NCI-H510A (cell line): ENCODE measurements at places on chromosomes 2 and 18.
A peak's percentile ranks its signal among the peaks of the same experiment; 100 is the strongest.

GRCh38 chr2:61210332-61210981 is 48.5 kb downstream of the C2orf74 start:
- no peak for DNase-seq

DNA sequence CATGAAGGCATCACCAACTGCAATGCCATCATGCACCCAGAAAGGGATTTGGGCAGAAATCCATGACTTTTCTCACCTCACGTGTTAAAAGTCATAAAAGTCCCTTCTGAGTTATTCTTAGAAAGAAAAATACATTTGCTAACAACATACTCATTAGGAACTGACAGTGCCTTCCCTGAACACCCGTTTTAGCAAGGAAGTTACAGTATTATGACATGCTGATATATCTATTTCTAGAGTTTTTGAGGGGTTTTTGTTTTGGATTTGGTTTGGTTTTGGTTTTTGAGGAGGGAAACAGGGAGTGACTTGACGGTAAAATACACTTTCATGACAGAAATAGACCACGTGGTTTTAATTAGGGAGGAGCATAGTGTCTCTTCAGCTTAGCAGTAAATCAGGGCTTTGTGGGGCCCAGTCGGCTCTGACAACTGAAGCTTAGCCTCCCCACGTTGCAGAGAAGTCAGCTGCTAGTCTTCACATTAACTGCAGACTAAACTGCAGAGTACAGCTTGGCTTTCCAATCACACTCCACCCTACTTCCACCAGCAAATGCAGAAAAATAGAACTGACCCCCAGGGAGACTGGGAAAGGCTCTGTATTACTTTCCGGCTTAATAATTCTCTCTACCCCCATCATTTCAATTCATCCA is 141.4 kb downstream of the FAM124B start:
- DNase-seq = no peak

DNA sequence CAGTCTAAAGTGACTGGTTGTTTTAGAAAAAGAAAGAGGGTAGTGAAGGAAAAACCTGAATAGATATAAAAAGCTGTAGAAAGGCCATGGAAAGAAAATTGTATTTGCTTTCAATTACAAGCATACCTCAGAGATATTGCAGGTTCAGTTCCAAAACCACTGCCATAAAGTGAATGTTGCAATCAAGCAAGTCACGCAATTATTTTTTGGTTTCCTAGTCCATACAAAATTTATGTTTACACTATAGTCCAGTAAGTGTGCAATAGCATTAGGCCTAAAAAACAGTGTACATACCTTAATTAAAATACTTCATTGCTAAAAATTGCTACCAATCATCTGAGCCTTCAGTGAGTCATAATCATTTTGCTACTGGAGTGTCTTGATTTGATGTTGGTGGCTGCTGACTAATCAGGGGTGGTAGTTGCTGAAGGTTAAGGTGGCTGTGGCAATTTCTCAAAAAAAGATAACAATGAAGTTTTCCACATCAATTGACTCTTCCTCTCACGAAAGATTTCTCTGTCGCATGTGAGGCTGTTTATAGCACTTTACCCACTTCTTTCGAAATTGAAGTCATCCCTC is 2003.8 kb upstream of the PIK3C3 start:
- no peak for DNase-seq

DNA sequence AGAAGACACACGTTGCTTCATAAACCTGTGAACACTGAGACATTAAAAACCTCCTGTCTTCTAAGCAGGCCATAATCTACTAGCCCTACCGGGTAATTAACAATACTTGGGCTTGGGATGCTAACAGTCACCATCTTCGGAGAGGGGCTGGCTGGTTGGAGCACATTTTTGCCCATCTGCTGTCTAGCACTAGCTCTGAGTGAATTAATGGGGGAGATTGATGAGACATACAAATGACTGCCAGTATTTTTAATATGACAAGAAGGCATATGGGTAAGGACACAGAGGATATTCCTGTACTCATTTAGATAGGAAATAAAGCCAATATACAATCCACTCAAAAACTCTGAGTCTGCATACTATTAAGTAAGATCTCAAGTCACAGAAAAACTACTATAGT is 651.6 kb upstream of the SOX11 start:
- DNase-seq = no peak

- no peak for DNase-seq
Measured at GRCh38 chr2:23460228-23460627, 75.2 kb downstream of the KLHL29 start.

DNA sequence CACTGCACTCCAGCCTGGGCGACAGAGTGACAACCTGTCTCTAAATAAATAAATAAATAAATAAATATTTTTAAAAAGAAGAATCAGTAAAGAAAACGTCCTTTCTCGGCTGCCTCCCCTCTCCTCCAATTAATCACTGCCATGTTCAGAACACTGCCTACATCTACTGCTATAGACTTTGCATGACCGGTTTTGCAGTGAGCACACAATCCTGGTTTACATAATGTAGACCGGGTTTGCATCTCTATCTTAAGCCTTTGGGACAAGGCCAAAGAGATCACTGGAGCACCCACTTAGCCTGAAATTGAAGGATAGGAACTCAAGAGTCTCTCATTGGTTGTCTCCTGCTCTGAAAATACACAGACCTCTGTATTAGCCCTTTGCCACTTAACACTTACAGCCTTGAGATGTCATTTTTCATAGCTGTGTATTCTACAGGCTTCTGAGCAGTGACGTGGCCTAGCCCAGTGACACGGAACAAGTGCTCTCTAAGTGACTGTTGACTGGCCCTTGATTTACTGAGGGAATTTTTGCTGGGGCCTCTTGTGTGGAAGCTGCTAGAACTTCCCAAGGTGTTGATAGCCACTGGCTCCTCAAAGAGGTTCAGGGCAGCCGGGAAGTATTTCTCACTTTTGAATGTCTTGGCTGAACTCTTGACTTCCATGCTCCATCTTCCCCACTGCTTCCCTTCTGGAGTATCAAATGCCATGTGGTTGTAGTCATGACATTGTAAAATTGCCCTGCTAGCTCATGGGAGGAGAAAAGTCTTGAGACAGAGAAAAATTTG is 45.3 kb upstream of the CCBE1 start:
- peak; percentile 77 for DNase-seq

DNA sequence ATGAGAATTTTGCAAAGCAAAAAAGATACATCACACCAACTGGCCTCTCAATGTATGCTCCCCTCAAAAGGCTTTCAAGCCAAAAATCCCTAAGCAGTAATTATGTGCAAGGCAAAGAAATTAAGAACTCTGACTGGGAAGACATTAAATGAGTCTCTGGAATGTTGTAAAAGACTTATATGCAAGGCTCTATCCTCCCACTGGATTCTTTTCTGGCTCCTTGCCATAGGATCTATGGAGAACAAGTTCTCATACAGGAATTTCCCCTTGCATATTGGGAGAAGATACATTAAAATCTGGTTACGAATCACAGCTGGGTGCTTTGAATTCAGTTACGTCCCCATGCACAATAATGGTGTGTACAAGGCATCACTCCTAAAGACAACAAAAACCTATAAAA is 73.4 kb upstream of the ATL2 start:
- no peak for DNase-seq

GRCh38 chr2:17892770-17893534 is 14.5 kb downstream of the KCNS3 start:
- DNase-seq = peak; percentile 67

GRCh38 chr2:76839826-76840225 is 682.4 kb downstream of the LRRTM4 start:
- DNase-seq = no peak

DNA sequence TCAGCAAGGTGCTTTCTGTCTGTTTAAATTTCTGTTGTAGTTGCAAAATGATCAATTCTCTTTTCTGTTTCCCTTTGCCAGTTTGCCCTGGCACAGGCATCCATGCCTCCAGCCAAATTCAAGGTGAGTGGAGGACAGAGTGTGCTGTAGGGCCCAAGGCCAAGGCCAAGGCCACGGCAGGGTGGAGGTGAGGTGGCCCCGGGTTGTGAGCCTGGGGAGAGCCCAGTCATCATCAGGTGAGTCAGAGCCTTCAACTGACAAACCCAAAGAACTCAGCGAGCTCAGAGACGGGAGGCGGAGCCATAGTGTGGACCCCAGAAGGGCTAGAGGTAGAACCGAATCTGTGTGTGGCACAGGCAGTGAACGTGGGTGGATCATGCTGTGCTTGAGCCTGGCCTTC is 55.7 kb downstream of the BCL2L11 start:
- no peak for DNase-seq

DNA sequence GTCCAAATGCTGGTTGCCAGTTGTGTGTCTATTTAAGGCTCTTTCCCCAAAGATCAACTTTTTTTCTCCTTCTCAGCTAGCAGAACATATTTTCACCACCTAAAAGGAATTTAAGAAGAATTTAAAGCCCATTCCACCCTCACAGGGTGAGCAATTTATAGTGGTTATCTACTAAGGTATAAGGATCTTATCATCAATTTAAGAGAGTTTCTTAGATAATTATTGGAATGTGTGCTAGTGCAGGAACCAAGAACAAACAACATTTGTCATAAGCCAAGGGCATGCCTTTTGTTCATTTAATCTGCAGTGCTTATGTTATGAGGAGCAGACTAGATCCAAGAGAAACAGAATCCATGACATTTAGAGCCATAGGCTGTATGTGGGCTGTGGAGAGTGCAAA is 37.2 kb downstream of the NLRC4 start:
- DNase-seq = no peak

GRCh38 chr18:63105636-63106316 is 213.8 kb downstream of the BCL2 start:
- no peak for DNase-seq

GRCh38 chr2:104853534-104854497 is at the start of gene POU3F3:
POU3F3 (plus strand) TSS chr2:104854115; CDS start chr2:104855511, 1,396 bp downstream.
- DNase-seq = peak; percentile 86

GRCh38 chr2:112718863-112719370 is 1.9 kb upstream of the NT5DC4 start:
- no peak for DNase-seq

GRCh38 chr2:127700527-127701192 is 637 bp upstream of the SFT2D3 start:
- DNase-seq = peak; percentile 60

- no peak for DNase-seq
Measured at GRCh38 chr2:133667085-133667484, 98.8 kb upstream of the NCKAP5 start.

DNA sequence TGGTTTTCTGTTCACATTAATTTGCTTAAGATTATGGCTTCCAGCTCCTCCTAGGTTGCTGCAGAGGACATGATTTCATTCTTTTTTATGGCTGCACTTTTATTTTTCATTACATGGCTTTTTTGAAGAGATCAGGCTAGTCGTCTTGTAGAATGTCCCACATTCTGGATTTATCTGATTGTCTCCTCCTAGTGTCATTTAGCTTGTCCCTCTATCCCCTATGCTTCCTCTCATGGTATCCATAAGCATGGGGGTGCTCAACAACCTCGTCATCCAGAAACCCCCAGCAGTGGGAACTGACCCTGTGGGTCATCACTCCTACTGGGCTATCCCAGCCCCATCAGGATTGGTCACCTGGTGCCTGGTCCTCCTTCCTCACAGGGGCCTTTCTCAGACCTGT is 49.6 kb downstream of the SERTAD2 start:
- DNase-seq = no peak

GRCh38 chr2:70919672-70920366 is 15.9 kb upstream of the ATP6V1B1 start:
- peak; percentile 31 for DNase-seq

- DNase-seq = no peak
Measured at GRCh38 chr2:72629062-72629461, 196.8 kb downstream of the EXOC6B start.

DNA sequence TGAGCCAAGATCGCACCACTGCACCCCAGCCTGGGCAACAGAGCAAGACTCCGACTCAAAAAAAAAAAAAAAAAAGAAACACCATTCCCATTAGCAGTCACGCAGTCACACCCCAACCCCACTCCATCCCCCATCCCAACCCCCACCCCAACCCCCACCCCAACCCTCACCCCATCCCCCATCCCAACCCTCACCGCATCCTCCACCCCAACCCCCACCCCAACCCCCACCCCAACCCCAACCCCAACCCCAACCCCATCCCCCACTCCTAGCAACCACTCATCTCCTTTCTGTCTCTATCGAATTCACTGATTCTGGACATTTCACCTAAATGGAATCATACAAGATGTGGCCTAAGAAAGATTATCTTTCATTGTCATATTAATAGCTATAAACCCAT is 25.9 kb upstream of the ATP9B start:
- no peak for DNase-seq

GRCh38 chr18:58045242-58046092 is 1.4 kb downstream of the NEDD4L start:
- peak; percentile 26 for DNase-seq

- DNase-seq = no peak
Measured at GRCh38 chr18:4060427-4061281, 394.5 kb downstream of the DLGAP1 start.

- DNase-seq = no peak
Measured at GRCh38 chr2:240322991-240323390, 112.5 kb upstream of the GPC1 start.

- DNase-seq = no peak
Measured at GRCh38 chr2:66522611-66523376, 87.9 kb downstream of the MEIS1 start.

GRCh38 chr18:63051928-63052327 is 267.6 kb downstream of the BCL2 start:
- peak; percentile 62 for DNase-seq

DNA sequence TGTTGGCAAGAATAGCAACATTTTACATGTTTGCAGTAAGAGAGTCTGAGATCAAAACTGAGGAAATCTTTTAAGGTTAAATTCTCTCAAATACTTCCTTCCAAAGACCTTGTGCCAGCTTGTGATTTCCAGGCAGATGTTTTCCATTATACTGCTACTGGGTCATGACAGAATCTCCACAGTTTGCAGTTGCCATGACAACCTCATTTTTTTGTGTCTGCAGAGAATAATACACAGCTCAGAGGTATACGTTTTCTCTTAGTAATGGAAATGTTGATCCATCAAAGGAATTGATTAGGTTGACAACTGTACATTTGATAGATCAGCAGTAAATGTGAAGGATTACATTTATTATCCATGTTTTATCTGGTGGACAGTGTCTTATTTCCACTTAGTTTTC is 29.1 kb upstream of the CSRNP3 start:
- no peak for DNase-seq

- DNase-seq = no peak
Measured at GRCh38 chr2:233247116-233247515, 4.4 kb upstream of the ATG16L1 start.
